ENCODE measurements at places on chromosomes 2 and 18. TPM values are rescaled to one million over a fixed set of nuclear protein-coding genes. Genes with fewer than 3 reads are reported as not detected.

The UPP2 gene
- total RNA-seq: not detected

The SULT1C2 gene
- not detected for total RNA-seq

The GALR1 gene
- not detected for total RNA-seq

The TANC1 gene
- not detected for total RNA-seq

The HSPE1 gene
- 192 TPM for total RNA-seq

The EN1 gene
- not detected for total RNA-seq

The C2orf78 gene
- total RNA-seq: not detected

The CCDC141 gene
- total RNA-seq: 0.30 TPM

The CYS1 gene
- 0.54 TPM for total RNA-seq

The MYO5B gene
- total RNA-seq: not detected

The ARHGAP25 gene
- 172 TPM for total RNA-seq

The DNER gene
- not detected for total RNA-seq

DNA sequence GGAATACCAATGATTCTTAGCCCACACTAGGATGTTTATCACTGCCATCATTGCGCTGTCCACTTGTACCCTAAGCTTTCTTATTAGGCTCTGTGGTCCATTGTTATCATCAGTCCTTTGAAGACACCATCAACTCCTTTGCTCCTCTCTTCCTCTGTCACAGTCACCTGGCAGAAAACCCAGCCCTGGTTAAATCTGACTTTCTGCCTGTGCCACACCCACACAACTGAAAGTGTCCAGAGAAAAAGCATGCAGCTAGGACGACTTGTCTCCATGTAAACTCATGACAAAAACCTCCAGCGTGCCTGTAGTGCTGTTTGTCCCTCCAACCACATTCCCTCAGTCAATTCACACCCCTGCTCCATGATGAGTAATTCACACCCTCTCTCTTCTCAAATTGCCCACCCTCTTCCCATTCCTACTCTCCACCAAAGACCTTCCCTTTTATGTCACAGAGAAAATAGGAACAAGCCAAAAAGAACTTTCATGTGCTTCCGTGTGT, 297.4 kb upstream of the MGAT5 start:
- no peaks in the 10 kb centered on the region for H3K36me3 ChIP-seq
- no peak overlapping the region for H3K27ac ChIP-seq
- H3K4me1 ChIP-seq: peaks cover 3% of the 10 kb centered on the region
- no peak overlapping the region for H3K4me3 ChIP-seq
- no peak for DNase-seq

DNA sequence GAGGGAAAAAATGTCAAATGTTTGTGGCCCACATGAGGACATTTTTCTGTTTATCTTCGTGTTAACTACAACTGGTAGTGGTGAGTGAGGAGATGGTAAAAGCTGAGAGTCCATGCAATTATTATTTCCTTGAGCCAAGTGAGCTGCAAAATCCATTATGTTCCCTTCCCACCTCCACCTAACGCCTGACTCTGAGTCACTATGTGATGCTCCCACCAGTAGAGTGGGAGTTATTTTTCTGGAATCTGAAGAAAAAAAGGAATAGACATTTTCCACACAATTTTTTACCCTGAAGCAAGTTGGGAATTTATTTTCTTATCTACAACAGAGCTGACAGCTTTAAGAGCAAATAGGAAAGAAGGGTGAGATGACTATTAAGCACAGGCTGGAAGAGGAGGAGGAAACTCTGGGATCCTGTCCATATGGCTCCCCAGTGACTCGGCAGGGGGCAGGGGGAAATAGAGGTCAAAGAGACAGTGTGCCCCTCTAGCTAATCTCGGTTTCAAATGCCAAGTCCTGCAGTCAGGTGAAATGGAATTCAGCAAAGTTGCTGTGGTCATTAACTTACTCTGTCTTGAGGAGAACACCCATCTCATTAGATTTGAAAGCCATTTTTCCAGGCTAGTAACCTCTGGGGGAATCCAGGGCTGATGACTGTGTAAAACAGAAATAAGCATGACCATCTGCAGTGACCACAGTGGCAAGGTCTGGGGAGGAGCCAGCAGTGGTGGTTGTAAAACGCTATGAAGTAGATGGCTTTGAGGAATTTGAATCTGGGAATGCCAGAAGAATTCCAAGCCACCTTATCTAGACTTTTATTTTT, 463.9 kb downstream of the STK39 start:
- no peak overlapping the region for H3K27ac ChIP-seq
- no peaks in the 10 kb centered on the region for H3K27me3 ChIP-seq
- H3K4me1 ChIP-seq: no peaks in the 10 kb centered on the region
- DNase-seq: no peak
- no peaks in the 10 kb centered on the region for H3K36me3 ChIP-seq
- no peak overlapping the region for H3K4me3 ChIP-seq

GRCh38 chr18:49650426-49650891, 88.6 kb downstream of the LIPG start:
- H3K36me3 ChIP-seq: no peaks in the 10 kb centered on the region
- no peak overlapping the region for H3K27ac ChIP-seq
- DNase-seq: no peak

DNA sequence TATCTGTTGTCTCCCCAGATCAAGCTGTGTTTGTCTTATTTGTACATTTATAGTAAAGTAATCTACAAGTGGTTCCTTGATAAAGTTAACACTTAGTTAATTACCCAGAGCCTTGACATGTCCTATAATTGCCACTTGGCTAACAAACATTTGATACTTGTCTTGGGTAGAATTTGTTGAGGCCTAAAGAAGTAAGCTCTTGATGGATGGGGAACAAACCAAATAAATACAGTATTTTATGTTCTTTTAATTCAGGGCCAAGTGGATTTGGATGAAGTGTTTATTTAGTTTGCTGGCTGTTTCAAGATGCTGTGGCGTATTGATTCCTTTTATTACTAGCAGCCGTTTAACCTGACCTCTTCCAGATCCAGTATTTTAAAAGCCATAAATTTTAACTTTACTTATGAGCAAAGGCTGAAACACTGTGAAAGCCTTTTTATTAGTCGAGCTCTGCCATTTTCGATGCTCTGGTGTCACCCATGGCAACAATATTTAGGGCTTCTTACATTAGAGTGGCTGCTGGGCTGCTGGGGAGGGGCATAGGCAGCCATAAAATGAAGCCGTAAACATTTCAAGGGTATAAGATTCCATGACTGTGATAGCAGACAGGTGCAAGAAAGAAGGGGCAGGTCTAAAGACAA, 401.6 kb upstream of the NRP2 start:
- H3K27me3 ChIP-seq: no peaks in the 10 kb centered on the region
- H3K4me3 ChIP-seq: no peak overlapping the region
- H3K27ac ChIP-seq: no peak overlapping the region
- H3K4me1 ChIP-seq: no peaks in the 10 kb centered on the region
- no peaks in the 10 kb centered on the region for H3K36me3 ChIP-seq

GRCh38 chr2:8438476-8438875, 243.4 kb upstream of the ID2 start:
- no peaks in the 10 kb centered on the region for H3K27me3 ChIP-seq
- peaks cover 34% of the 10 kb centered on the region for H3K4me1 ChIP-seq

DNA sequence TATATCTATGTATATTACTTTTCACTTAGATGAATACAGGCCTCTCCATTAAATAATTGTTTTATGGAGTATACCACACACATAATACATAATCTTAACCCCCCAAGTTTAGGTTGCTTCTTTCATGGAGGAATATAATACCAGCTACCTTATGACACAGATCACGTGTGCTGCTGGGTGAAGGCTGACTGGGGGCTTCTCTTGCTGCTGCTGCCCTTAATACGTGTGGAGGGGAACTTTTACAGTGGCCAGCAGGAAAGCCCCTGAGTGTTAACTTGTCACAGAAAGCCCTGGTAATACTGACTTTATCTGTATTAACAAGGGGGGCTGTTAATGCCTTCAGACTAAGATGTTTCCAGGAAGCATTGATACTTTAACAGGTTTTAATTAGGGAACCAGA, 63.1 kb downstream of the LAMA3 start:
- DNase-seq: no peak
- no peak overlapping the region for H3K4me3 ChIP-seq

DNA sequence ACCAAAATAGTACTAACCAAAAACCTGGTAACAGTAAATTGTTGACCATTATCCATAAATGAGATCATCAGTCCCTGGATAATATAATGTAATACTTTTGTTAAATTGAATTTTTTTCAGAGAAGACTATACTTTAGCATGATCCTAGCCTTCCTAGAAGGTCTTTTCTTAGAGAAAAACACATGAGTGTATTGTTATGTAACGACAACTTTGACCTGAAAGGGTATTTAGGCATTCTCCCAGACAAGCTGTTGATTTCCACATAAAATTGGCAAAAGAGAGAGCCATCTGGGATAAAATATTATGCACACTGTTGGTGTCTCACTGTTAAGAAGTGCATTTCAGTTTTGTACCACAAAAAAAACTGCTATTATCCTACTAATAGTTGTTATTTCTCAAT, 120.0 kb upstream of the MAPRE2 start:
- no peaks in the 10 kb centered on the region for H3K27me3 ChIP-seq
- no peaks in the 10 kb centered on the region for H3K4me1 ChIP-seq
- no peaks in the 10 kb centered on the region for H3K36me3 ChIP-seq

DNA sequence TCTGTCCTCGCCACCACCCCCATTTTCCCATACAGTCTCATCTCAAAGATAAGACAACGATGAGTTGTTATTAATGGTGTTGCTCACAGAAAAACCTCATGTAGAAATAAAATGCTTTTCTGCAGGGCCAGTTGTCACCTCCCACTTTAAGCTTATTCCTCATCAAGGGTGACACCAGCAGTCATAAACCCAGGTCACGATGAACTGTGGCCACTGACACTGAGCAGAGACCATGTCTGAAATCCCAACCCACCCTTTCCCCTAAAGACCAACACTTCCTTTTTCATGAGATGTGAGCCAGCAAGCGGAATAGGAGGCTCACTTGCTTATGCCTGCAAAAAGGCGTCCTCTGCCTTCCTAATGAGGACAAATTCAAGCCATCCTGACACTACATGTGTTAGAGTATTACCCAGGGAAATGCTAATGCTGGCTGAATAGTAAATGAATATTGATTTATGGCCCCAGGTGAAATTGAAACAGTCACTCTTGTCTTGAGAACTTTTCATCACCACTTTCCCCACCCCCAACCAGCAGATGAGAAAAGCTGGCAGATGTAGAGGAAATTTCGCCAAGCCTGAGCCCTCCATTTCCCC, 228.4 kb downstream of the MGAT5 start:
- H3K36me3 ChIP-seq: no peaks in the 10 kb centered on the region
- no peak for DNase-seq
- H3K27ac ChIP-seq: no peak overlapping the region
- no peaks in the 10 kb centered on the region for H3K27me3 ChIP-seq
- no peaks in the 10 kb centered on the region for H3K4me1 ChIP-seq

DNA sequence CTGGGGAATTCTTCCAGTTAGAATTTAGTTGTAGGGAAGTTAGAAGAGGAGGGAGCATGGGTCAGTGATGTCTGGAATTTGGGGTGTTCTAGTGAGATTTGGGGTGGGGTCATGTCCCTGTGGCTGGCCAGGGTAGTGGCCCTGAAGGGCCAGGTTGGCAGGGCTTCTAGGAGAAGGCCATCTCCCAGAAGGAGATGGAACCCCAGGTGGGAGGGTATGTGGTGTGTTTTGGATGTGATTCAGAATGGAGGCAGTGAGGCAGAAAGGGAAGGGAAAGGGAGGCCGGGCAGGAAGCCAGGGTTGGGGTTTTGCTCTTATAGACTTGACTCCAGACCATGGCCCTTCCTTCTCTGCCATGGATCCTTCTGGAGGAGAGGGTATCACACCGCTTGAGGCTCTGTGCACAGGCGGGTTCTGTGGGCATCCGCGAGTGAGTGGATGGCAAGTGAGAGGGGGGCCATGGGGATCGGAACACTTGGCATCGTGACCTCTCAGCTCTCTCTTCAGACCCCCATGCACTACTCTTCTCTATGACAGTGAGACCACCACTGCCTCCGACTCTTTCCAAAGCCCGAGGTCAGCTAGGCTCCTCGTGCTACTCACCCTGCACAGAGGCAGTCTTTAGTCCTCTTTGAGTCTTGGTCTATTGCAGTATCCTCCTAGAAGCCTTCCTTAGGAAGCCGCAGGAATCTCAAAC, 7.3 kb downstream of the GREB1 start:
- no peak for DNase-seq
- no peak overlapping the region for H3K4me3 ChIP-seq
- H3K27ac ChIP-seq: no peak overlapping the region
- H3K27me3 ChIP-seq: no peaks in the 10 kb centered on the region

- H3K36me3 ChIP-seq: no peaks in the 10 kb centered on the region
- H3K27me3 ChIP-seq: no peaks in the 10 kb centered on the region
- DNase-seq: no peak
Observed at GRCh38 chr2:222526480-222527277, 102.3 kb downstream of the SGPP2 start.

GRCh38 chr2:102789349-102790090, 27.7 kb downstream of the TMEM182 start:
- no peak for DNase-seq
- H3K27me3 ChIP-seq: no peaks in the 10 kb centered on the region
- H3K4me3 ChIP-seq: no peak overlapping the region
- no peak overlapping the region for H3K27ac ChIP-seq
- H3K4me1 ChIP-seq: peaks cover 9% of the 10 kb centered on the region

- no peaks in the 10 kb centered on the region for H3K4me1 ChIP-seq
- no peak for DNase-seq
- no peak overlapping the region for H3K27ac ChIP-seq
Observed at GRCh38 chr2:150617351-150617978, 130.0 kb upstream of the RND3 start.

GRCh38 chr2:109021895-109022300, 32.9 kb upstream of the EDAR start:
- no peak overlapping the region for H3K4me3 ChIP-seq
- no peak for DNase-seq
- H3K36me3 ChIP-seq: no peaks in the 10 kb centered on the region
- no peaks in the 10 kb centered on the region for H3K4me1 ChIP-seq
- no peak overlapping the region for H3K27ac ChIP-seq

DNA sequence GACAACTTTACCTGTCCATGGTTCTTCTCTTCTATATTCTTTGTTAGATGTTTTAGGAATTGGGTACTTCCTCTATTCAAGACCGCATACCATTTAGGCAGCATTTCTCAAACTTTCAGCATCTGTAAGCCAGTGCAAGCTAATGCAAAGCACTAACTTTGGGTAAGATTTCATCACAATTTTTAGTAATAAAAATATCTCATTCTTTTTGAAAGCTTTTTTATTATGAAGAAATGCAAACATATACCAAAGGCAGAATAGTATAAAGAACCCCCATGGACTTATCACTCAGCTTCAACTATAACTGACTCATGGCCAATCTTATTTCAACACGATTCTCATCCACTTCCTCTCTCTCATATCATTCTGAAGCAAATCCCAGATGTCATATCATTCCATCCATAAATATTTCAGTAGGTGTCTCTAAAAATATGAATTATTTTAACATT, 32.9 kb downstream of the INO80C start:
- peak; percentile 92 for DNase-seq
- no peaks in the 10 kb centered on the region for H3K27me3 ChIP-seq
- peaks cover 69% of the 10 kb centered on the region for H3K4me1 ChIP-seq
- peak overlapping the region; percentile 99 for H3K27ac ChIP-seq

- H3K27me3 ChIP-seq: no peaks in the 10 kb centered on the region
- DNase-seq: no peak
- no peaks in the 10 kb centered on the region for H3K36me3 ChIP-seq
Observed at GRCh38 chr2:132790207-132790785, 120.3 kb upstream of the LYPD1 start.

GRCh38 chr2:217870528-217871011, 132.2 kb downstream of the TNS1 start:
- H3K27me3 ChIP-seq: no peaks in the 10 kb centered on the region
- no peak overlapping the region for H3K27ac ChIP-seq
- H3K4me1 ChIP-seq: no peaks in the 10 kb centered on the region
- no peak overlapping the region for H3K4me3 ChIP-seq

GRCh38 chr18:63346031-63346430, 21.0 kb downstream of the KDSR start:
- no peaks in the 10 kb centered on the region for H3K27me3 ChIP-seq
- no peak overlapping the region for H3K4me3 ChIP-seq
- no peak for DNase-seq
- H3K36me3 ChIP-seq: peaks cover 39% of the 10 kb centered on the region
- H3K27ac ChIP-seq: no peak overlapping the region
